Activated naive CD8-positive, alpha-beta T cell treated with anti-CD3 and anti-CD28 coated beads, Interleukin-2, amount 50 U/mL, for 16 hours (primary cell): ENCODE measurements at places on chromosomes 7 and 10.

- DNase-seq = no peak
Measured at GRCh38 chr10:70993051-70993450, 104.7 kb upstream of the PCBD1 start.

GRCh38 chr7:67414858-67415257 is 418.2 kb downstream of the TYW1 start:
- no peak for DNase-seq

DNA sequence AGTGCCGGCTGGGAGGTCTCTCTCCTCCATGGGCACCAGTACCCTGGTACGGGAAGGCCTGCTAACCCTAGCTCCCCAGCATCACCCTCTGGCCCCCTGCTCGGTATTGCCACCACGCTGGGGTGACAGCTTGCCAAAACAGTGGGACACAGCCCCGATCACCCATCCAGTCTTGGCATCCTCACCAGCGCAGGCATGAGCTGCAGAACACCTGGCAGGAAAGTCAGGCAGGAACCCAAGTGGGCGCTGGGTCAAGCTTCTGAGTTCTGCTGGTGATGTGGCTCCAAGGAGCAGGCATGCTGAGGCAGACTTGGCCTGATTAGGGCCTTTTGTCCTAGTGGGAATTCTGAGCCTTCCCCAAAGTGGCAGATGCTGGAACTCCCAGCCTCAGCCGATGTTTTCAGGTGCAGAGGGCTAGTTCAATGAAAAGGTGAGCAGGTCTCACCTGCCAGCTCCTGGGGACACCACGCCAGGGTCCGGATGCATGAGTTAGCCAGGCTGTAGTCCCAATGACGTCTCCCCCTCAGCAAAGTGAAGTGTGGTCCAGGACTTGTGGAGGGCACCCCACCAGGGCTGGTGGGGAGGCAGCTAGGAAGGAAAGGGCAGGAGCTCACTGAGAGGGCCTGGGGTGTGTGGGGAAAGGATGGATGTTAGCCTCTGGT is 8.5 kb upstream of the ZNF22 start:
- DNase-seq = no peak

DNA sequence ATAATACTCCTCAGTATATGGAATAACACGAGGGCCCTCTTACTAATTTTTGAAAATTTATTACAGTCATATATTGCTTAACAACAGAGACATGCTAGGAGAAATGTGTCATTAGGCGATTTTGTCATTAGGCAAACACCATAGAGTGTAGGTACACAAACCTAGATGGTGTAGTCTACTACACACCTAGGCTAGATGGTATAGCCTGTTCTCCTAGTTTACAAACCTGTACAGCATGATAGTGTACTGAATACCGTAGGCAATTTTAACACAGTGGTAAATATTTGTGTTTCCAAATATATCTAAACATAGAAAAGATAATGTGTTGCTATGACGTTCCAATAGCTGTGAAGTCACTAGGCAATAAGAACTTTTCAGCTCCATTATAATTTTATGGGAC is 12.8 kb downstream of the OR2F1 start:
- no peak for DNase-seq

DNA sequence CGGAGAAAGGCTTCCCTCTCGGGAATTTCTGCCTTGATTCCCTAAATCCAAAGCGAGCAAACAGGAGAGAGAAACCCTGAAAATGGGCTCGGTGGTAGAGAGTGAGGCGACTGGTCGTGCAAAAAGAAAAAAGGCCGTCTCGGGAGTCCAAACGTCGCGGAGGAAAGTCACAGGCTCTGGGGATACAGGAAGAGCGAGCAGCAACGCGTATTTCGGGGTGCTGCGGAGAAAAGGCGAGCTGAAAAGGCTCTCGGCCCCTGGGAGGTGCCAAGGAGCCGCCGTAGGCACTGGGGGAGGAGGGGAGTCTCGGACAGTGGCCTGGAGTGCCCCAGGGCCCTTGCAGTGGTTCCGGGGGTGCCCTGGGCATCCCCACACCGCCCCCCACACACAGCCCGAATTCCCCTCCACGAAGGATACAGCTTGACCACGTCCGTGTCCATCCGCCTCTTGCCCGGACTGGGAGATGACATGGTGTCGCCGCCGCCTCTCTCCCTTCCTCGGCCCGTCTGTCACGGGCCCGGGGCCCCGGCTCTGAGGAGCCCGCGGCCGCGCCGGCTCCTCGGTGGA is 591 bp downstream of the UBE2H start:
- no peak for DNase-seq

DNA sequence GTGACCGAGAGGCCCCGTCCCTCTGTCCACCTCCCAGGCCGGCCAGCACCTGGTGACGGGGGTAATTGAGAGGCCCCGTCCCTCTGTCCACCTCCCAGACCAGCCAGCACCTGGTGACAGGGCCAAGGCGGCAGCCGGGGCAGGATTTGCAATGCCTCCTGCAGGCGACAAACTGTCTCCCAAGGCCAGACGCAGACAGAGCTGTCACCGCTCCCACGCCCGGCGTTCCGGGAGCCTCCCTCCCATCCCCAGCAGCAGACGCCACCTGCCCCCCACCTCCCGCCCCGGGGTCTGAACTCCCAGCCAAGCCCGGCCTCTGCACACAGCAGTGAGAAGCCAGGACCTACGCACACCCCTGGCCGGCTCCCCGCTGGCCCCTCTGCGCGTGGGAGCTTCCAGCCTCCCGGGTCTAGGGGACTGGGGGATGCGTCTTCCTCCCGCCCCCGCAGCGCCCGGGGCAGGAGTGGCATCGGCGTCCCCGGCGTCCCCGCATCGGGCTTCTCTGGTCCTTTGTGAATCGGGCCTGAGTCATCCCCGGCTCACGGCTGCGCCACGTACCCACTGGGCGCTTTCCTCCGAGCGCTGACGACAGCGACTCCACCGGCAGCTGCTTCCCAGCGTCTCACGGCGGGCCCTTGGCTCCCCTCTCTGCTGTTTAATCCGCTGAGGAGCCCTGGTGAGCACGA is 95.1 kb upstream of the DIP2C start:
- no peak for DNase-seq

DNA sequence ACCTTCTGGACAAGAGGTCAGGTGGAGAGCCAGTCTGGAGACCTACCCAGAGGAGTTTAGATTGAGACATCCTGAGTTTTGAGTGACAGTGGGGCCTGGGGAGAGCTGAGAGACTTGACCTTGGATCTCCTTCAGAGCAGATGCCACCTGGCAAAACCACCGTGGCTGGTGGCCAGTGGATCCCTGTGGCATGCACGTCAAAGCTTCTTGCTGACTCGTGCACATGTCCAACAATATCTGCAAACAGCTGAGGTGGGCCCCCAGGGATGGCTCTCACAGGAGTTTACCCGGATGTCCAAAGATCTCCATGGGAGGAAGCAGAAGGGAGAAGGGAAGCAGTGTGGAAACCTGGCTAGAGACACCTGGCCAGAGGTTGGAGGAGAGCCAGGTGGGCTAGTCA is 230.5 kb downstream of the FANK1 start:
- DNase-seq = no peak

DNA sequence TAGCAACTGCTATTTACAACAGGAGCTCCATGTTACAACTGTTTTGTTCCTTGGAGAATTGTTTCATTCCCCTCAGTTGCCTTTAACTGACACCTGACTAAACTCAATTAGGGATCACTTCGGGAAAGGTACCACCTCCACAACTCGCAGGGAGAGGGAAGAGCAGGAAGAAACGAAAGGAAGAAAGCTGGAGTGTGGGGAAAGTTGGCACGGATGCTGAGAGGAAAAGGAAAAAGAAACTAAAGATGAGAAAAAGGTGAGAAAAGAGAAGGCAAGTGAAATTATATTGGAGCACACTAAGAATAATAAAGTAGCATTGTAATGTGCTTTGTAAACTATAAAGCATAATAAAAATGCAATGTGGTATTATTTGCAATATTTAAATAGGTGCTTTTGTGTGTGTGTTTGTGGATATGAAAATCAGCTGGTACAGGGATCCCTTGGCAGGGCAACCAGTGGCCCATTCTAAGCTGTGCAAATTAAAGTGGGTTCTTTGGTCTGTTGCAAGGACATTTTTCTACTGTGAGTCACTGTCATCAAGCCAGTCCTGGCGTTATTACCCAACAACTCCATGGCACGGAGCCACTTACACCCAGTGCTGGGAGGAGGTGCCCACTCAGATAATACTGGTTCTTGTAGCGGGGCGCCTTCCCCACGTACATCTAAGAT is 45.9 kb downstream of the HIPK2 start:
- DNase-seq = no peak

DNA sequence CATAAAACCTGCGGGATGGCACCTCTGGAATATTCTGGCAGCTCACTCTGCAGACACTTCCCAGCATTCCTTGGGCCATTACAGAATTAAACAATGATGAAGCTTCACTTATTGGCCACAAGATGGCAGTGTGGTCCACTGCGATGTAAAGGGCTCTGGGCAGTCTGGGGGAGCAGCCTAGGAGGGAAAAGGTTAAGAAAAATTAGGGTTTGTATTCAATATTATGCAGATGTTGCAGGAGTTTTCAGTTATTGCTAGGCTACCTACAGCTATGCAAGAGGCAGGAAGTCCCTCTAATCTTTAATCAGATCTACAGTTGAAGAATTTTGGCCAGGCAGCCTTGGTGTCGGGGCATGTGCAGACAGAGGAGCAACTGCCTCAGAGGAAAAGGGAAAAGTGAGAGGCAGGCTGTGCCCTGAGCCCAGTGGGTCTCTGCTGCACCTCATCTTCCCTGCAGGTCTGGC is 233.2 kb upstream of the PRSS1 start:
- no peak for DNase-seq

GRCh38 chr7:19690736-19691135 is 18.1 kb downstream of the POLR1F start:
- no peak for DNase-seq

GRCh38 chr10:73979809-73980433 is 18.0 kb upstream of the VCL start:
- no peak for DNase-seq

- no peak for DNase-seq
Measured at GRCh38 chr7:117492649-117493048, 12.8 kb downstream of the CFTR start.

DNA sequence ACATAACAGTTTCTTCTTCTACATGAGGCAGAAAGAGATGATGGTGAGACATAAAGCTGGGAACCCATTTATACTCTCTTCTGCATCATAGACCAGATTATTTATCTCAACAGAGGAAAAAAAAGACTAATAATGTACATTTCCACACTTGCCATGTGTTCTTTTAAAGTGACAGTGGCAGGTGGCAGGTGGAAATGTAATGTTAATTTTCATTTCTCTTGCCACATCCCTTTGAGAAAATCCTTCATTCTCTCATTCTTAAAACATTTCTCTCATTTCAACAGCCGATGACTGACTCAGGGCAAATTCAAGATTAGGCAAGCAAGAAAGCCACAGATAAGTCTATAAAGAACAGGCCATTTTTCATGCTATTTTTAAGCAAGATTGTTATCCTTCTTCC is 635.6 kb upstream of the SORCS1 start:
- DNase-seq = no peak

GRCh38 chr10:83935911-83936310 is 203.4 kb upstream of the GHITM start:
- no peak for DNase-seq

- no peak for DNase-seq
Measured at GRCh38 chr7:121372376-121373010, 23.6 kb downstream of the FAM3C start.
